ENCODE measurements at places on chromosomes 2 and 18.
A peak's percentile ranks its signal among the peaks of the same experiment; 100 is the strongest.

DNA sequence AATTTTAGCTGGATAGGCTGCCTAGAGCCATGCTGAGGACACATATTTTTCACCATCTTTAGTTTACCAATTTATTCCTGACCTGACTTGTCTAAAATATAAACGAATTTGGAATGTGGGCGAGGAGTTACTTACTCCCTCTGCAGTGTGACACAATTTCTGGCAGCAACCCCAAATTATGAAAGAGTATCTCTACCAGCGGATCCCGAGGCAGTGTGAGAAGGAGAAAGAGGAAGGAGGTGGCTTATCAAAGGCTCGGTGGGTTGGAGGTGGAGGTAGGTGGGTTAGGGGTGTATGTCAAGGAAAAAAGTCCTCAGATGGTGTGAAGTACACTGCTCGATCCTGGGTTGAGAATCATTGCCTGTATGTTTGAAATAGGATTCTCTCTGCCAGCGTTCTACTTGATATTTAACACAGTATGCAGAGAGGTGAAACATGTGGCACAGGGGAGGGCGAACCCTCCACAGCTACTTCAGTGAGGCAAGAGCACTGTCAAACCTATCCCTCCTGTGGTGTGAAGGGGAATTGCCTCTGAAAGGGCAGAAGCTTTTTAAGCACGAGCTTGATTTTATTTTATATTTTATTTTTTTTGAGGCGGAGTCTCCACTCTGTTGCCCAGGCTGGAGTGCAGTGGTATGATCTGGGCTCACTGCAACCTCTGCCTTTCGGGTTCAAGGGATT, 76.0 kb downstream of the RFTN2 start:
- DNase-seq: no peak

GRCh38 chr2:152682663-152683062, 34.6 kb downstream of the PRPF40A start:
- no peak for DNase-seq

DNA sequence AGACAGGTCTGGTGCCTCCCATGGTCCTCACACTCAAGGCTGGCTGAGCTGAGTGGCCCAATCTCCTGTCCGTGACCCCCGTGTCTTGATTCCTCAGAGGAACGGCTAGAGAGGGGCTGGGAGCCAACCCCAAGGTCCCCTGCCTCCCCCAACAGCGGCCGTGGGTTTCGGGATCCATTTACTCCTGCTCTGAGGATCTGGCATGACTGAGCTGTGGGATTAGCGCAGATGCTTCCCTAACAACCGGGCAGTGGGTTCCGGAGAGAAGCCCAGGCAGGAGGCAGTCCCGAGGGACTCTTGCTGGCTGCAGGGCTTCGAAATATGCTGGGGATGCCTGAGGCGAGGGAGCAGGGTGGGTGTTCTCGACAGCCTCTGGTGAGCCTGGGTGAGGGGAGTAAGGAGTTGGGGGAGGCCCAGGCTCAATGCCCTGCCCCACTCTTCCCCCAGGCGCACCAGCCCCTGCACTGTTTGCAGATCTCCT, 18.9 kb downstream of the GPR35 start:
- DNase-seq: no peak

DNA sequence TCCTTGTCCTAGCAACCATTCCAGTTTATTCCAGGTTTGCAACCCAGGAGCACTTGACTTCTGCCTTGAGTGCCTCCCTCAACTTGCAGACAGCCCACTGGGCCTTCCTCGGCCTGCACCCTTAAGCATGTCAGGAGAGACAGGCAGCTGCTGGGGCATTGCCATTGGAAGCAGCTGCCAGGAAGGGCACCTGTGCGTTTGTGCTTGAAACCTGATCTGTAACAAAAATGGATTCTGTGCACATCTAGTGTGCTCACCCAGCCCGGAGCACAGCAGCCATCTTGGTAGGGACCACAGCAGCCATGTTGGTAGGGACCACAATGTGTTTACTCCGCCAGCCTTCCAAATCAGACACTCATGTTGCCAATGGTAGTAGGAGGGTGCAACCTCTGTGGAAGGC, 44.3 kb upstream of the GLI2 start:
- DNase-seq: no peak

GRCh38 chr18:54206447-54206846, 18.0 kb downstream of the MBD2 start:
- DNase-seq: no peak

DNA sequence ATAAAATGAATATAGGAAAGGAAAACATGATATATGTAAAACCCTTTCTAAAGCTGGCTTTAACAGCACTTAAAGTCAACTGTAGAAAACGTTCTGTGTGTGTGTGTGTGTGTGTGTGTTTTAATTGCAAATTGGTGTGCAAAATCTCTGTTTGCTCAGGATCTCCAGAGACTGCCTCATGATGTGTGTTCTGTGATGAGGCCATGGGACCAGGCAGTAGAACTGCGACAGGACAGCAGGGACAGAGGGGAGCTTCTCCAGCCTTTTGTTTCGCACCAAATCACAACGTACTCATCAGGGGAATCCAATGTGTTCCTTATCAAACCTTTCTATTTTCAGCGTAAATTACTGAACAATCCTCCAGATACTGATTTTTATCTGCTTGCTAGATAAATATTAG, 66.7 kb downstream of the NXPH2 start:
- DNase-seq: no peak

GRCh38 chr18:72667932-72668331, 123.8 kb upstream of the CBLN2 start:
- no peak for DNase-seq

- DNase-seq: peak; percentile 79
These were observed 120.8 kb downstream of the GAREM1 start for GRCh38 chr18:32349728-32350395.

DNA sequence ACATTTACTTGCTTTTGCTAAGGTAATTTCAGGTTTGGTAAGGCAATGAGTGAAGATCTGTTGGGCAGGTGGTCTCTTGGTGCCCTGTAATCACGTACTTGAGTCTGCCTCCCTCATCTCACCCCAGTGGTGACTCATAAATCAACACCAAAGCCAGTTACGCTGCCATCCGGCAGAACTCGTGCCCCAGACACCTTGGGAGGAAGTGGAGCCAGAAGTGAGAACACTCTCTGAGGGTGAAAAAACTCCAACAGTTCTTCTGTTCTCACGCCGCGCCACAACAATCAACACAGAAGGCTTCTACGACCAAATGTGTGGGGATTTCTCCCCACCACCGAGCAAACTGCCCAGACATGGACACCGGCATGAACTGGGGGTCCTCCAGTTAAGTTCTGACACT, 206.2 kb downstream of the ARL4C start:
- no peak for DNase-seq

DNA sequence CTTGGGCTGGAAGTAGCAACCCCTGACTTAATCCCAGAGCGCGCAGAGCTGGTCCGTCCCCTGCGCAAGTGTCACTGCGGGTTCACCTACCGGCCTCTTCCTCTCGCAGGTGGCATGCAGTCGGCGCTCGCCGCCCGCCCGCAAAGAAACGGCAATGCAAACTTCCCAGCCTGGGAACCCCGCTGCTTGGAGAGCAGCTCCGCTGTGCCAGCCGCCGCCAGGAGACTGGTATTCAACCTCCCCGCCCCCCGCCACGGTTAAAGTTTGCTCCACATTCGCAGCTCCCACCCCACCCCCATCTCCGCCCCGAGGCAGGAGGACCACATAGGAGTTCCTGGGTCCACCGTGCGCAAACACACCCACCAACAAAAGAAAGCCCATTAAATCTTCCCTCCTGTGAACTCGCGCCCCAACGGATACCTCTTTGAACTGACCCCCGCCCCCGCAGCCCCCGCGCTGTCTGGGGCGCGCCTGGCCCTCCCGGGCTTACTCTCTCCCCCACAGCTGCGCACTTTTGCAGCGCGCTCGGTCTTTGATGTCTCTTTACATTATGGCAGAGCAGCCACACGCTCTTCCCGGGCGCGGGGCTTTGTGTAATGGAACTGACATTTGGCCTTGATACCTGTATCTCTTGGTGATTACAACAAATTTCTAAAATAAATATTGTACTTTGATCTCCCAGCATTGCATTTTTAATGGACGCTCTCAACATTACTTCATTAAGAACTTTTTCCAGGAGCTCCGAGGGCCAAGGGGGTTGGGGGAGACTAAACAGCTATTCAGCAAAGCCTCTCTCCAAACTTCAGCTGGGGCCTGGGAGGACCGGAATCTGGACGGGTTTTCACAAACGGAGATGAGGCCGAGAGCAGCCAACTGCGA, 3.1 kb upstream of the SP5 start:
- DNase-seq: no peak

DNA sequence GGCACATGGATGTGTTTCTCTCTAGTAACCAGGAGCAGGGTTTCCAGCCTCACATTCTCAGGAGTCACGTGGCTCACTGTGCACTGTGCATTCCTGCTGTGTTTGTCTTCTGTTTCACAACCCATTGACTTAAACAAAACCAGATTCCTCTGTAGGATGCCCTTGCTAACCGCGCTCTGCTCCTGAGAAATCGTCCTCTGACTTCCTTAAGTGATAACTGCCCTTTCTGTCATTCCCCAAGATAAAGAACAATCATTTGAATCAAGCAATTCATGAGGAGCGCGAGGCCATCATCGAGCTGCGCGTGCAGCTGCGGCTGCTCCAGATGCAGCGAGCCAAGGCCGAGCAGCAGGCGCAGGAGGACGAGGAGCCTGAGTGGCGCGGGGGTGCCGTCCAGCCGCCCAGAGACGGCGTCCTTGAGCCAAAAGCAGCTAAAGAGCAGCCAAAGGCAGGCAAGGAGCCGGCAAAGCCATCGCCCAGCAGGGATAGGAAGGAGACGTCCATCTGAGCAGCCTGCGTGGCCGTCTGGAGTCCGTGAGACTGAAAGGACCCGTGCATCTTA, 60.2 kb downstream of the RALBP1 start:
- peak; percentile 86 for DNase-seq

DNA sequence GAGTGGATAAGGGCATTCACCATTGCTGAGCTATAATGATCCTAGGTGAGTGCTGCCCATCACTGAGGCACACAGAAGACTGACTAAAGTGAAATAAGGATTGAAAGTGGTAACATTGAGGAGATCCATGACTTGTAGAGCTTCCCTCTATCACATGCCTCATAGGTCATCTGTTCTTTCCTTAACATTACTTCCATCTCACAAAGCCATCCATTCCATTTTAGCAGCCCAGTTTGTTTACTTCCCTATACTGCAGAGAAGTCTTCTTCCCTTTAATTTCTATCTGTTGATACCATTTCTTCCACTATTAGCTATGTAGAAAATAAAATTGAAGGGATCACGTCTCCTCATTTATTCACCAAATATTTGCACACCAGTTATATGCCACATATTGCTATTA, 32.1 kb downstream of the ME2 start:
- no peak for DNase-seq

DNA sequence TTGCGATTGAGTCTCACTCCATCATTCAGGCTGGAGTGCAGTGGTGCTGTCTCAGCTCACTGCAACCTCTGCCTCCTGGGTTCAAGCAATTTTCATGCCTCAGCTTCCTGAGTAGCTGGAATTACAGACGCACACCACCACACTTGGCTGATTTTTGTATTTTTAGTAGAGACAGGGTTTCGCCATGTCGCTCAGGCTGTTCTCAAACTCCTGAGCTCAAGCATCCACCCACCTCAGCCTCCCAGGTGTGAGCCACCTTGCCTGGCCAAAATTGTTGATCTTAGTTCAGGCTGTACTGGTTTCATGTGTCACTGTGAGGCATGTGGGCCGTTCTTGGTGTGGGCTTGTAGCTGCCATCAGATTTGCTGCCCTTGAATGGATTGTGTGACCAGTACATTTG, 18.1 kb downstream of the CD8A start:
- DNase-seq: no peak

DNA sequence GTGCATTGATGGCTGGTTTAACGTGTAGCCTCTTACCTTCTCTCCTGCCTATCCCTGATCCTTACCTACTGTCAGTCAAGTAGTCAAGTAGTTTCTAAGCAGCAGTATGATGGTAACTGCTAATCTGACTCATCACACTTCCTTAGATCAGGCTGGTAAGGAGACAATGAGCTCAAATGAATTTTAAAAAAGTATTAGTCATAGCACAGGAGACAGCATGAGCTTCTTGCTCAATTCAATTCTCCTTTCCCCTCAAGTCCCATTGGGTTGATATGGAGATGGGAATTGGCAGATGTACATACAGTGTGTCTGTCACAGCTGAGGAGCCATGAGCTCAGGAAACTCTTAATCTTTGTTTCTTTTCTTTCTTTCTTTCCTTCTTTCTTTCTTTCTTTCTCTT, 799.7 kb downstream of the LRP1B start:
- DNase-seq: no peak

- DNase-seq: no peak
These were observed 922.7 kb upstream of the CHAC2 start for GRCh38 chr2:52844701-52845423.

GRCh38 chr18:10169064-10169562, 255.3 kb downstream of the VAPA start:
- DNase-seq: no peak

GRCh38 chr2:151575338-151575737, 158.9 kb downstream of the NEB start:
- no peak for DNase-seq

DNA sequence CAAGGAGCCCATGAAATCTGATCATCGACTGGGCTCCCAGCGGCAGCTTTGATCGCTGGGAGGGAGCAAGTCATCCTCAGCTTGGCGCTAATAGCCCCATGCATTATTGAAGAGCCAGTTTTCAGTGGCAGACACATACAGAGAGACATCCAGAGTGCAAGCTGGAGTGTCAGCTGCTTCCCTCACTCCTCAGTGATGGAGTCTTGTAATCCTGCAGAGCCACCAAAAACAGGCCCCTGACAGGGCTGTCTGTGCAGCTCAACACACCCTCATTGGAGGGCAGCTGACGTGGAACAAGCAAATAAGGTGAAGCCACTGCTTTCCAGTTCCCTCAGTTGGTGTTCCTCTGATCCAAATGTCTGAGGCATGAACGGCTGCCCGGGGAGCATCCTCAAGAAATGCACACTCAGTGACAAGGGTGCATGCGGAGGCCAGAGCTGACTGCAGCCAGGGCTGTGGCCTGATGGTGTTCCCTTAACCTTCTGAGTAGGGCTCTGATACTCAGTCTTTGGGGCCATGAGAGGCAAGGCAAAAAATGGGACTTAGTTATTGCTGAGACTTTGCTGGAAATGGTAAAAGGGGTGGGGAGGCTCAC, 97.4 kb downstream of the RHOB start:
- DNase-seq: no peak

Measured in AG09319 (cell line).